ENCODE measurements at places on chromosomes 1 and 21.
A peak's percentile ranks its signal among the peaks of the same experiment; 100 is the strongest.

DNA sequence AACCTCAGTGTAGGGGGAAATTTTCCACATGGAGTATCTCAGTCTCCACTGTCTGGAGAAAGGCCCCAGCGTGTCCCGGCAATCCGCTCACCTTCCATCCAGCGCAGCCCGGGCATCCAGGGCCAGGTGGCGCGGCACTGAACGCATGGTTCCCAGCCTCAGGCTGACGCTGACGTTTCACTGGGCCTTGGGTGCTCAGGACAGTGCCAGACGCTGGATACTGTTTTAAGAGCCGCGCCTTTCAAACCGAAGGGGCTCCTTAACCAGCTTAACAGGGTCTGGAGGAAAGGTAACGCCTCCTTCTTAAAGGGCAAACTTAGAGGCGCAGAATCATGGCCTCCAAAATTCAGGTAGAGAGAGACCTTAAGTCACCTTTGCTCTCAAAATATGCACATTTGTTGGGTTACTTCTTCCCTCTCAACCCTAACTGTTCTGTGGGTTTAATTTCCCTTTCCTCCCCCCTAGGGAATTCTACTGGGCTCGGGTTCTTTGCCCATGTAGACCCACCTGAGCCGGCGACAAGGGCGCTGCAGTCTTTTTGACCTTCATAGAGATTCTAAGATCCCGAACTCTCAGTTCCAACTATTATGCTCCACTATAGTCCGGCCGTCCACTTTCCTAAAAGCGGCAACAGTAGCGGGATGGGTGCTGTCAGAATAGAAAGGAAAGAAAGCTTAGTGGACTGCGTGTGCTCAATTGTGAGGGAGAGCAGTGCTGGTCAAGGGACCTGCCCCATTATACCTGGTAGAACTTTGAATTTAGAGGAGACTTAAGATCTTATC is 3.5 kb upstream of the LHX9 start:
- no peak for DNase-seq

DNA sequence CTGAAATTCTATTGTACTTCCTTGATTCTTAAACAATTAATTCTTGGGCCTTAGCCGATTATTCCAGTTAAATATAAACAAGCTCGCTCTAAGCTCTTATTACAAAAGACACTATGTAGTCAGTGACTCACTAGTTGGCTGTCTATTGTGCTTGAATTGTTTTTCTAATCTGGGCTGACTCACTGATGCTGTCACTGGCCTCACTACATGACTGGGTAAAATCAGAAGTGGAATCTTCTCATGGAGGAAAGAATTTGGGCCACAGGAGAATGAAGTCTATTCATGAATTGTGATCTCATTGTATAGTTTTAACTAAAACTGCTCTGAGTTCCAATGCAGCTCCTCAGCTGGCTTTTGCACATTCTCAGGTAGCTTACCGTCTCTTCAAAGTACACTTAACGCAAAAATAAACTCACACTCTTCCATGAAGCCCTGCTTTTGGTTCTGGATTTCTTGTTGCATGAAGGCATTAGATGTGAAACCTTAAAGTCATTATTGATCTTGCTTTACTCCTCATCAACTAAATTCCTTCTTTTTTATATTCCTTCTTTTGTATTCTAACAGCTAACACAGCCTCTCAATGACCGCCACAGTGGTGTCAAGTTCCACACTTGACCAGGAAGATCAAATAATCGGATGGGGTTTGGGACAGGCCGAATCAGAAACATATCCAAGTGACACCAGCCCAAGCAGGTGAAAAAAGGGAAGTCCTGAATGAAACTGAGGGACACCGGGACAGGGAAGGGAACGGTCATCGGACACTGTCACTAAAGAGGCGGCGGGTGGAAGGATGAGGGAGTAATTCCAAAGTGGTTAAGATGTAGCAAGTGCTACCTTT is 80.9 kb upstream of the LBR start:
- no peak for DNase-seq

DNA sequence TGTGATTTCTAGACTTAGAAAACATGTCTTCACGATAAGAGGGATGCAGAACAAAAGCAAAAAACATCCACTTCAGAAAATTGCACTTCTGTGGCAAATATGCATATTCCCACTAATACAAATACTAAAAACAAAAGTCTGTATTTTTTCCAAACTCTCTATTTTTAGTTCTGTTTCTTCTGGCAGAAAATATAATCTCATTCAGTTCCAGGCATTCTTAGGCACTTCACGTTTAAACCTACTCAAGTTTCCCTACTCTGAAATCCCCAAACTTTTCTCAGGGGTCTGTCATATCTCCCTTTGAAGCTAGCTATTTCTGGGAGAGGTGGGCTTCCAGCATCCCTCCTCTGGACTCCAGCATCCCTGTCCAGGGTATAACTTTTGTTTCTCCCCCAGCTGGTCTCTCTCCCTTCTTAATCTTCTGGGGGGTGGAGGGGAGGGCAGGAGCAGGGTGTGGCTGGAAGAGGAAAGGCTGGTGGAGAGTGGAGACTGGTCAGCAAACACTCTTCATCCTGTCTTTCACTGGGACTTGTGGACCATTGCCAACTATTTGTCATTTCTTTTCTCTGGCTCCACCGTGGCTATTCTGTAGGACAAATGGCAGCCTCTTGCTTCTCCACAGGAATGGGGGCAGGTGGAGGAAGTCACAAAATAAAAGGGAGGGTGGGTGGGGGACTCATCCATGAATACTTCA is 19.6 kb upstream of the NCF2 start:
- no peak for DNase-seq

- DNase-seq = no peak
Measured at GRCh38 chr21:21921410-21922232, 923.4 kb downstream of the NCAM2 start.

DNA sequence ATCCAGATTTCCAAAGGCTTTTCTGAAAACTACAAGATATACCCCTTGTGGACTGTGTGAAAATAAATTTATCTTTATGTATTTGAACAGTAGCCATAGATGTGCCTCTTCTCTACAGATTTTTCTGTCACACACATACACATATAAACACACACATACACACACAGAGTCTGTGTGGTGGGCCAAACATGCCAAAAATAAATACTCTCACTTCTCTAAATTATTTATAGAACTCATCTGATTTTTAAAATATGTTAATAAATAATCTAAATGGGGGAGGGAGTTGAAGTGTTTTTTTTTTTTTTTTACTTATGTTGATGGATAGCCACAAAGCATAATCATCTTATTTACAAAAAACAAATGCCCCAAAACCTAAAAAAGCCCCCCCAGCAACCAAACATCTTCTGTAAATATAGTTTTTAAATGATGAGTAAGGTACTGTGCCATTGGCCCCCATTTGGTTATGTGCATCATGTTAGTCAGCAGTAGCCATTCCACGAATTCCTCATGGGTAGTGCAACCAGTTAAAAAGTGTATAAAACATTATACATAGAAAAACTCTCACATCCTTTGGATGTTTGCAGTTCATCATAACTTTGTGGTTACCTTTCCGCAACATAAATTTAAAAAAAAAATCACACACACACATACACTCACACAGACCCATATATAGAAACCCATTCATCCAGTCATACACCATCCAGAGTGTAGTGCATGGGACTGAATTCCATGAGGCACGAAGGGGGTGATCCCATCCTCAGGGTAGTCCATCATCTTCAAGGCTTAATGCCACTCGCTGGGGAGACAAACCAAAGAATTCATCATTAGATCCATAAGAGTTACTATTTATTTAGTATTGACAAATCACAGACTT is 8.2 kb upstream of the MAGOH start:
- no peak for DNase-seq

DNA sequence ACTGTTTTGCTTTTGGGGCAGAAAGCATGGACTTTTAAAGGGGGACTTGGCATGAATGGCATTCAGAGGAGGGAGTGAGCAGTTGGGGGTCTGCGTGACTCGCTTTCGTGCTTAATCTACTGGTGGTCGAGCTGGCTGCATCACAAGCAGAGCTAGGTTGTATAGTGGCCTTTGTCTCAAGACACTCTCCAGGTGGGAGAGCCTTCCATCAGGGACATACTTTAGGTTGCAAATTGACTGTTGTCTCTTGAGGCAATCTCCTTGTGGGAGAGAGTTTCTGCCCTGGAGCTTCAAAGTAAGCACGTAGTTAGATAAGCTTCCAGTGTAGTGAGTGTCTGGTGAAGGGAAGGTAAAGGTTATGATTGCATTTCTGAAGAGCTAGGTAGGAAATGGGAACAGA is 93.9 kb downstream of the C1orf21 start:
- no peak for DNase-seq

GRCh38 chr1:36070349-36070748 is 13.5 kb upstream of the TEKT2 start:
- no peak for DNase-seq

DNA sequence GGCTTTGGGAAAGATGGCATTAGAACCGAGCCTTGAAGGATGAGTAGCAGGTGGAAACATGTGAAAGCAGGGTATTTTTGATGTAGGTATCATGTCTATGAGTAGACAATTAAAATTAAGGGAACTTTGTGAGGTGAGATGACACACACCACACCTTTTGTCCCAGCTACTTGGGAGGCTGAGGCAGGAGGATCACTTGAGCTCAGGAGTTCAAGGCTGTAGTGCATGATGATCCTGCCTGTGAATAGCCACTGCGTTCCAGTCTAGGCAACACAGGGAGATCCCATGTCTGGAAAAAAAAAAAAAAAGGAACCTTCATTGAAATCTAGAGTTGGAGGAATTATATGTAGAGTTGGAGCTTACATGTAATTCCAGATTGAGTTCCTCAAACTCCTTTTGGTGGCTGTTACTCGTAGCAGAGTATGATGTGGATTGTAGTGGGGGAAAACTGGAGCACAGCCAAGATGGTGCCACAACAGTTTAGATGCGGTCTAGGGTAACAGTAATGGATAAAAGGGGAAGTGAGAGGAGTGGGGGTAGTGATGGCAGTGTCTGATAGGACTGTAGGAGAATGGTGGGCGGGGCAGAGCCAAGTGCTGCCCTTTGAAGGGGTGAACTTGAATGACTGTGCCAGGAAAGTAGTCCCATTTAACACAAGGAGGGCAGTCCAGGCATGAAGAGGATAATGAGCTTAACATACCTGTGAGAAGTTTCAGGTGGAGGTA is 17.4 kb downstream of the AK4 start:
- no peak for DNase-seq

- DNase-seq = no peak
Measured at GRCh38 chr21:32523988-32524719, 61.2 kb downstream of the TCP10L start.

DNA sequence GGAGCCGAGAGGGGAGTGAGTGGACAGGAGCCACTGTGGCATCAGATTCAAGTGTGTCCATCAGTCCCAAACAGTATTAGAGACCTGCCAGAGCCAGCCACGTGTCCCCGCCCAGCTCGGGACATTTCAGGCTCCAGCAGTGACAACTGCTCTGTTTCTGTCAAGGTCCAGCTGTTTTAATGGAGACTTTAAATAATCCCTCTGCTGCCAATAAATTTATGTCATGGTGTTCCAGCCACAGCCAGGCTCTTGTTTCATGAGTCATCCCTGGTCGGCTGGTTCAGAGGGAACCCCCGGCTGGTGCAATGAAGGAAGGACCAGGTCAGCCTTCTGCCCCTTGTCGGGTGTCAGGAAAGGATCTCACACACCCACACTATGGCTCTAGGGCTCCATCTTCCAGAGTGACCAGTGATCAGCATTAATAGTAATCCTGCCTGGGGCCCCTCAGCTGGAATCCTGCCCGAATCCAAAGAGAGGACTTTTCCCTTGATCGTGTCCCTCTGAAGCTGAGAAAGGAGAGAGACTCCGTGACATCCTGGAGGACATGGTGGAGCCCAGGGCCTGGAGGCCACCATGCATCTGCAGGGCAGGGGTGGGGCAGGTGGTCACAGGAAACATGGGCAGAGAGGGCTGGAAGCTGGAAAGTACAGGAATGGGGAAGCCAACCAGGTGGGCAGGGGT is 197.3 kb downstream of the MATN1 start:
- DNase-seq = no peak

- DNase-seq = no peak
Measured at GRCh38 chr1:214216779-214217178, 64.2 kb upstream of the SMYD2 start.

DNA sequence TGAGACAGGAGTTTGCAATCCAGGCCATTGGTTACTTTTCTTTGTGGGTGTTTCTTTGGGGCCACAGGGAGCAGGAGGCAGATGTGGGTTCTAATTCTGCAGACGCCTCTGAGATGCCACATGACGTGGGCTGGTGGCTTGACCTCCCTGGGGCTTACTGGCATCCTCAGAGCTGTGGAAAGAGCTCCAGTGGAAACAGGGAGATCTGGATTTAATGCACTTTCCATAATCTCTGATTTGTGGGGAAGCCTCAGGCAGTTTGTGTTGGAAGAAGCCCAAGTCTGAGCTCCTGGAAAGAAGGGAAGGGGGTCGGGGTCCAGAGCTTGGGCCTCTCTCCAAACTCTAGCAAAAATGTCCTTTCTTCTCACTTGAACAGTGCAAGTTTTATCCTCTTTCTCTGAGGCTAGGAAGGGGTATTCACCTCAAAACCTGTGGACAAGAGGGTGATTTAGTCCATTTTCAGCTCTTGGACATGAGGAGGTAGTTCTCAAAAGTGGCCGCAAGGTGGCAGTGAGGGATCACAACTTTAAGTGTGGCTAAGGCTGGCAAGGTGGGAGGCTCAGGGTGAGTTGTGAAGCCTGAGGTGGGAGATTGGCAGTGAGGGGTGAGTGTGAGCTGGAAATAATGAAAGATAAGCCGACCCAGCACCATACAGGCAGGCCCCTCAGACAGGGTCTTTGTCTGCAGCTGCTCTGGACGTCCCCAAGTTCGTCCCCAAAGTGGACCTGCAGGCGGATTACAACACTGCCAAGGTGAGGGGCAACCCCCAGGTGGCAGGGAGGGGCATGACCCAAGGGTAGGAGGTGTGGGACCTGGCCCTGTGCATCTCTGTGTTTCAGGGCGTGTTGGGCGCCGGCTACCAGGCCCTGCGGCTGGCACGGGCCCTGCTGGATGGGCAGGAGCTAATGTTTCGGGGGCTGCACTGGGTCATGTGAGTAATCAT is 9.2 kb downstream of the IKBKE start:
- DNase-seq = peak; percentile 30

- no peak for DNase-seq
Measured at GRCh38 chr1:107531065-107531908, 390.4 kb downstream of the NTNG1 start.

GRCh38 chr1:196207612-196208217 is 400.5 kb downstream of the KCNT2 start:
- no peak for DNase-seq

- no peak for DNase-seq
Measured at GRCh38 chr1:65255035-65255655, 54.2 kb upstream of the DNAJC6 start.

GRCh38 chr1:20578721-20579395 is 10.0 kb upstream of the CDA start:
- no peak for DNase-seq

DNA sequence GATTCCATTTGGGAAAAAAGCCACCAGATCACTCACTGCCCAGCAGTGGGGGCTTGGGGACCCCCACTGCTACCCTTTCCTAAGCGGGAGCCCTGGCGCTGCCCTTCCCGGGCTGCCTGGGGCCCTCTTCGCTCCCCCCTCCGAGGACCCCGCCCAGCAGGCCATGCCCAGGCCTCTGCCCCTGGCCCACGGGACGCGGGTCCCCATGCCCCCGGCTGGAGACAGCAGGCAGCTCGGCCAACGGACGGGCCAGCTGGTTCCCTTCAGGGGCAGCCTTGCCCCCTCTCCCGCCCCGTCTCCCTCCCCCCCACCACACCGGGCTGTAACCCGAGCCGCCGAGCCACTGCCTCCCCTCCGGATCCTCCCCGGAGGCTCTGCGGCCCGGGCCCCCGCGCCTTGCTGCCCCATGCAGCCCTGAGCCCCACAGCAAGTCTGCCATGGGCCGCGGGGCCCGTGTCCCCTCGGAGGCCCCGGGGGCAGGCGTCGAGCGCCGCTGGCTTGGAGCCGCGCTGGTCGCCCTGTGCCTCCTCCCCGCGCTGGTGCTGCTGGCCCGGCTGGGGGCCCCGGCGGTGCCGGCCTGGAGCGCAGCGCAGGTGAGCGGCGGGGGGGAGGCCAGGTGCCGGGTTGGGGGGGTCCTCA is at the start of gene MMP23B:
Gene MMP23B (plus strand): TSS at position 392 of the 639 bp plus-strand sequence. CDS start 46 bp downstream, at position 438.
- DNase-seq = no peak
